ENCODE measurements at places on chromosomes 1 and 21.

DNA sequence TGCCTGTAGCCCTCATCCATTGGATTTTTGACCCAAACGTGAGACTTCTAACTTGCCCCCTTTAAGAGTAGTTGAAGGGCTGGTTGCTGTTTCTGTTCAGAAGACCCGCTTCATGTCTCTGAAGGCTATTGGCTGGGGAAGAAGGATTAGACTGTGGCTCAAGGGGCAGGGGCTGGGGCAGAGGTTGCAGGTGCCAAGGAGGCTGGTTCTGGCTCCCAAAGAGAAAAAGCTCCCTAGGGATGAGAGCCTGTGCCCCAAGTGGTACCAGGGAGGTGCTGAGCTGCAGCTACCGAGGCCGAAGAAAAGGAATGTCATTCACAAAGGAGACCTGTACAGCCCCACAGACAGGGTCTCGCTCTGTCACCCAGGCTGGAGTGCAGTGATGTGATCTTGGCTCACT lies 5.8 kb downstream of the WNT3A start:
- no peak for DNase-seq

- DNase-seq: peak; percentile 50
These were observed 89.5 kb upstream of the CD53 start for GRCh38 chr1:110783292-110783918.

GRCh38 chr1:109361649-109362048 lies 36.1 kb downstream of the SORT1 start:
- peak; percentile 74 for DNase-seq

DNA sequence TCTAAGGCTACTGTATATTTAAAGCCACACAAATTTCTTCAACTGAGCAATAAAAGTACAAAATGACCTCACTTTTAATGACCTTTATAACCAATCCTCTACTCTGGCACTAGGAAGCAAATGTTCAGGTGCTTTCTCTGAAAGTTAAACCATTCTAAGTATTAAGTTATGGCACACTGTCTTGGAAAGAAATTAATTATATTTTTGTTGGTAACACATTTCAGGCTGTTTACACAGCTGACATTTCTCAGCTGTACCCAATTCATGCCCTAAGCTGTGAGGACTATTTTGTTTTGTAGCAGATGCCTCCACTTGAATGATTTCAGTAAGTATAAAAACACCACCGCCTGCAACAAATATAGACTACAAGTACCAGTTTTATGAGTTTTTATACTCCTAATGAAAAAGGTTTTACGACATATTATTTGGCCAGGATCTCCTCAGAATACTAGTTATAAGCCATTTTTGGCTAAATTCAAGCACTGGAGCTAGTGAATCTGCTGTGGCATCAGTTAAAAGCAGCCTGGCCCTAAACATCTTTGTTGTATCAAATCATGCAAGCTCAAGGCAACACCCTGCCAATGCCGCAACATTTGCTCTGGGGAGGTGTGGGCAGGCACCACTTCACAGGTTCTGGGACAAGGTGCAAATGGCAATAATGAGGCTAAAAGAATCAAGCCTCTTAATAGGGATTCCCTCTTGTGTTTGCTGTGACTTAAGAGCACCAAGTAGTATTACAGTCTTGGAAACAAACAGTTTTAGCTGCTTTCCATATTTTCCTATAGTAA lies 228.4 kb upstream of the DMRTA2 start:
- DNase-seq: no peak

DNA sequence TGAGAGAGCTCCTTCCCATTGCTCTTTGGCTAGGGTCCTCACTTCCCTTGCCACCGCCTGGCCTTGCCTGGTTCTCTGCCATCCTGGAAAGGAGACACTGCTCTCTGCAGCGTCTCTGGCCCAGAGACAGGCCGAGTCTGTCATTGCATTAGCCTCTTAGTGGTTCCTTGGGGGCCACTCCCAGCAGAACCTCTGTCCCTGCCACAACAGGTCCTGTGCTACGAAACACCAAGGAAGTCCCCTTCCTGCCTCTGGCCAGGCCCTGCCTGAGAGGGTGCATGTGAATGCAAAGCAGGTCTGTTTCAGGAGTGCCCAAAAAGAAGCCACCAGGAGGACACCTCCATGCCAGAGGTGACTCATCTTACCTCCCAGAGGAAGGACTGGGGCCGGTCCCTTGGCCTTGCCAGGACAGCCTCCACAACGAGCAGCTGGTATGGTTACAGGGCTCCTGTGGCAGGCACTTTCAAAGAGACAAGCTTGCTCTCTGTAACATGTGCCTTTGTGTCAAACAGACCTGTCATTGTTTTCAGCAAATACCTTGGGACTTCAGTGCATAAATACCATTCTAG lies 59.6 kb downstream of the VPS26C start:
- DNase-seq: peak; percentile 20

All from fibroblast of mammary gland (primary cell).